ENCODE measurements at places on chromosomes 16 and 17.
A peak's percentile ranks its signal among the peaks of the same experiment; 100 is the strongest.

GRCh38 chr17:5511401-5512225 lies 25.2 kb downstream of the MIS12 start:
- no peak for DNase-seq

GRCh38 chr17:34852614-34853013 lies 108.6 kb downstream of the CCT6B start:
- DNase-seq = peak; percentile 19

DNA sequence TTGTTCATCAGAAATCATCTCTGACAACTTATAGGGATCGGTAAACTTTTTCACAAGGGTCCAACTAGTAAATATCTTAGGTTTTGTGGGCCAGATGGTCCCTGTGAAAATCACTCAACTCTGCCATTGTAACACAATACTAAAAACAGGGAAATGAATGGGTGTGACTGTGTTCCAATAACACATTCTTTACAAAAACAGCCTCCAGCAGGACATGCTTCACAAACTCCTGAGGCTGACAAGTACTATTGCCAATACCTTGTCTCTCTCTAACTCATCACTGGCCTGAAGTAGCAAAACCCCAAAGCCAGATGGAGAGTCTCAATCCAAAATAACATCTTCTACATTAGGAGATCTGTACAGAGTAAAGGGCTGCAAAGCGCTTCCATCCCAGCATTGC lies 312.3 kb downstream of the TOX3 start:
- DNase-seq = no peak

GRCh38 chr16:720447-720989 lies 428 bp upstream of the ANTKMT start:
- DNase-seq = peak; percentile 85
